ENCODE measurements at places on chromosomes 4 and X.

DNA sequence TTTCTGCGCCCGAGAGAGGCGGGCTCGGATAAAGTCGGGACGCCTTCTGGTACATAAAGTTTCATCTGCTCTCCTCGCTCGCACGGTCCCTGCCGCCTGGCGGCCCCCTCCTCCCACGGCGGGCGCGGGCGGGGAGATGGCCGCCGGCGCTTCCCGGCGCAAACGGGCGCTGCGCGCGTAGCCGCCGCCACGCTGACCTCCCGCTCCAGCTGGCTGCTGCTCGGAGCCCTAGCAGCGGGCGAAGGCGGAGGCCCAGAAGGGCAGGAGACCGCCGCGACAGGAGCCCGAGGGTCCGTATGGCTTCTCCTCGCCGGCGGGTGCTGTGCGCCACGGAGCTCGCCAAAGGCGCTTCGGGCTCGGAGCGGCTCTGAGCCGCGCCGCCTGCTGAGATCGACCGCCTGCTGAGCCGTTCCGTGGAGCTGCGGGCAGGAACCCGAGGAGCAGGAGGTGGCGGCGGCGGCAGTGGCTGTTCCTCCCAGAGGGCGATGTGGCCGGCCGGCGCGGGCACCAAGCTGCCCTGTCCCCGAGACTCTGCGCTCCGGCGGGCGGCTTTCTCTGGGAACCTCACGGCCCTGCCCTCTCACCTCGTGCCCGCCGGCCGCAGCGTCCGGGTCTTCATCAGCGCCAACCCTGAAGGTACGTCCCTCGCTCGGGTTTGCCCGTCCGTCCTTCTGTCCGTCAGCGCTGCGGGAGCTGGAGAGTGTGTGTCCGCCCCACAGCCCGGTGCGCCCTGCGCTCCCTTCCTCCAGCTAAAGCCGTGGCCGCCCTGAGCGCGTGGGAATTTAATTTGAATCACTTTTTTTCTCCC lies at the start of gene NWD2:
Gene NWD2 (plus strand): TSS at position 161 of the 808 bp plus-strand sequence. CDS start 325 bp downstream, at position 486.
- no peak for DNase-seq

- DNase-seq, result no peak
Measured at GRCh38 chr4:20698382-20698781, 1.9 kb upstream of the PACRGL start.

DNA sequence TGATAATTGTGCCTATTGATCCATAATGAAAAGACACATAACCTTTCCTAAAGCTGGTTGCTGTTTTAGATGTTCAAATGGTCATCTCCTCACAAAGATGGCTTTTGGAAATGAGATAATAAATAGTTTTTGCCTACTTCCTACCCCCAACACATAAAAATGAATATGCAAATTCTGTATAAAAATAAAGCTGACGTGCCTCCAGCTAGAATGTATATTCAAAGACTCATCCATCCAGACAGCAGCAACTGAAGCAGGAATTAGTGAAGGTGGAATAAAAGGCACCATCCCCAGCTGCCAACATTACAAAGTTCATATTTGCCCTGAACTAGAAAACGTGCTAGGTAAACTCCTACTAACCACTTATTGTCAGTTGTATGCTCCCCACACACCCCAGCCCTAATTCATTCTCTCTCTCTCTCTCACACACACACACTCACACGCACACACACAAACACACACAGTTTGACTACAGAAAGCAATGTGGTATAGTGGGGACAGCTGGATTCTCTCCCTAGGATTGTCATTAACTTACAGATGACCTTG lies 53.6 kb downstream of the PCDH19 start:
- no peak for DNase-seq

GRCh38 chrX:119694601-119695534 lies 1.9 kb upstream of the SEPTIN6 start:
- DNase-seq, result no peak

- no peak for DNase-seq
Measured at GRCh38 chr4:67580577-67580976, 22.1 kb downstream of the STAP1 start.

DNA sequence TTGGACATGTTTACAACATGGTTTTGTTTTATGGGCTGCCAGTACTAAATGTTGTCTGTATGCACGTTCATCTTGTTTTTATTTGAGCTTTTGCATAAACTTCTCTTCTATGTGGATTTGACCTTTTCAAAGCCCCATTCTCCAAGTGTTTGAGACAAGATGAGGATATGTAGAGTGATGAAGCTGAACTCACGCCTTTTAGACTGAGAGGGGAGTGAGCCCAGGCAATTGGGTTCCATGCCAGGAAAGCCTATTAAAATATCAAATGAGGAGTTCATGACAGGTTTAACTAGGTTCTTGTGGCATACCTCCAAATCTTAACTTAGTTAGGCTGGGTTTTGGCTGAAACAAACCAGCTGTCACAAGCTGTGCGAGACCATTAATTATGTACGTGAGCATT lies 170.4 kb upstream of the LDB2 start:
- DNase-seq, result no peak

DNA sequence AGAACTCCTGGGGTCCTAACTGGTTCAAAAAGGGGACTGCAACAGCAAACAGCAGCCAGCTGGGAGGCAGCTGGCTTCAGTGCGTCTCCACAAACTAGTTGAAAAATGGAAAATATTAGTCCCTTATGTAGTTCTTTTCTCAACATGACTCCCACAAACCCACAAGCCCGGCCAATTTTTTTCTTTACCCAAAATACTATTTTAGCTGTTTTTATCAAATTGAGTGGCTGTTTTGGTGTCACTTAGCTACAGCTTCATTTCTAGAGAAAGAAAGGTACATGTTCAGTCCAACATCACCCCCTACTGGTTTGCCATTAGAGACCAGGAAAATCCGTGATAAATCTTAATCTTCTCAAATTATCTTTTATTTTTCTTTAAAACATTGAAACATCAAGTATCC lies 97.2 kb downstream of the GUCY2F start:
- no peak for DNase-seq

DNA sequence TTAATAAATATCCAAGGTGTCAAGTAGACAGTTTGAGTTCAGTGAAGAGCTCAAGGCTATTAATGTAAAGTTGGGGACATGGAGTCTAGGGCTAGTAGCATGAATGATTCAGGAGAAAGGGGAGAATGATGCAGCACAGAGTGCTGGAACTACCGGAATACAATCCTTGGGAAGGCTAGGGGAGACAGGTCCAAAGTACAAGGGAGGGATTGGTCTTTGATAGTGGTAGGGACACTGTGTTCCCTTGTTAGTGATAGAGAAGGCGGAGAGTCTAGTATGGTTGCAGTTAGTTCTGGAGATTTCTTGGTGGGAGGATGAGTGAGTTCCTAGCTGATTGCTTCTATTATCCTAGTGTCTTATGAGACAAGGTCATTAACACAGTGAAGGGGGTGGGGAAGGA lies 8.7 kb downstream of the GCNA start:
- no peak for DNase-seq

DNA sequence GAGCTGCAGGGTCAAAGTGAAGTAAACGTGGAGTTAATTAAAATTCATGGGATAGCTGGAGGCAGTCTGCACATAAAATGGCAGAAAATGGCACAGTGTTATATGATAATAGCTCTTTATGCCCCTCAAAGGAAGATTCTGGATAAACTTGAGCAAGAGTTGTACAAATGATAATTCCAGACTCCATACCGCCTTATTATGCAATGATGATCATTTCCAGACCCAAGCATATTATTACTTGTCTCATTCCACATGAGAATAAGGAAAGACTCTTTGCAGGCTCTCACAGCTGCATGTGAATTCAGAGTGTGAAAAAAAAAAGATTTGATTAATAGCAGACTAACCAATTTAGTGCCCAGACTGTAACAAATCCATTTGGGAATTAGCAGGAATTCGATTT lies 105.4 kb downstream of the STK32B start:
- DNase-seq, result no peak

GRCh38 chr4:36285784-36286480 lies 4.5 kb downstream of the DTHD1 start:
- DNase-seq, result peak; percentile 18

DNA sequence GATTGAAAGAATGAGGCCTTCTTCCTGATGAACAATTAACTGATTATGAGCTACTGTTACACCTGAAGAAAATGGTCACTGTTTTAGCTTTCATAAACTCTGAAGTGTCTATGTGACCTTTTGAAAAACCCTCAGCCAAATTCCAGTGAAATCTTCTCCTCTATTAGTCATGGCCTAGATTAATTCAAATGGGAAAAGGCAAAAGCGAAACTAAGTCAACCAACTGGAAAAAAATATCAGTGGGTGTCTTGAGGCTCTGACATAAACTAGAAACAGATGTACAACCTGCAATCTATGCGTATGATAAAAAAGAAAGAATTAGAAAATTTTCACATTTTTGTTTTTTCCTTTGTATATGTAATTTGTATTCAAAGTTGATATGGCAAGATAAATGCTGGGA lies 169.4 kb upstream of the BANK1 start:
- DNase-seq, result no peak

DNA sequence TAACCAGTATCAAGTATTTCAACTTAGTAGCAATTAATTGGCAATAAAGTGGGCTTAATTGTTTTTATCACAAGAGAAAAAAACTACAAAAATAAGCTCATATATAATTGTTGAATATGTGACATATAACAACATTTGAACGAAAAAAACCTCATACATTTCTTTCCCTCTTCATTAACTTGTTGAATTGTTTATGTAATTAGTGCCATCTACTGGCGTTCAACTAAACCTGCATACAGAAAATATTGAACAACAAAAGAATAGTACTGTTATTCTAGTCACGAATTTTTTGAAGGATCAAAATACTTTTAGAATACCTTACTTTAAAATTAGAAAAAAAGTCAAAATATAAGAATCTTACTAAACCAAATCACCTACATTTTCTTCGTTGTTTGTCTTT lies 586.5 kb upstream of the FTHL17 start:
- DNase-seq, result no peak

DNA sequence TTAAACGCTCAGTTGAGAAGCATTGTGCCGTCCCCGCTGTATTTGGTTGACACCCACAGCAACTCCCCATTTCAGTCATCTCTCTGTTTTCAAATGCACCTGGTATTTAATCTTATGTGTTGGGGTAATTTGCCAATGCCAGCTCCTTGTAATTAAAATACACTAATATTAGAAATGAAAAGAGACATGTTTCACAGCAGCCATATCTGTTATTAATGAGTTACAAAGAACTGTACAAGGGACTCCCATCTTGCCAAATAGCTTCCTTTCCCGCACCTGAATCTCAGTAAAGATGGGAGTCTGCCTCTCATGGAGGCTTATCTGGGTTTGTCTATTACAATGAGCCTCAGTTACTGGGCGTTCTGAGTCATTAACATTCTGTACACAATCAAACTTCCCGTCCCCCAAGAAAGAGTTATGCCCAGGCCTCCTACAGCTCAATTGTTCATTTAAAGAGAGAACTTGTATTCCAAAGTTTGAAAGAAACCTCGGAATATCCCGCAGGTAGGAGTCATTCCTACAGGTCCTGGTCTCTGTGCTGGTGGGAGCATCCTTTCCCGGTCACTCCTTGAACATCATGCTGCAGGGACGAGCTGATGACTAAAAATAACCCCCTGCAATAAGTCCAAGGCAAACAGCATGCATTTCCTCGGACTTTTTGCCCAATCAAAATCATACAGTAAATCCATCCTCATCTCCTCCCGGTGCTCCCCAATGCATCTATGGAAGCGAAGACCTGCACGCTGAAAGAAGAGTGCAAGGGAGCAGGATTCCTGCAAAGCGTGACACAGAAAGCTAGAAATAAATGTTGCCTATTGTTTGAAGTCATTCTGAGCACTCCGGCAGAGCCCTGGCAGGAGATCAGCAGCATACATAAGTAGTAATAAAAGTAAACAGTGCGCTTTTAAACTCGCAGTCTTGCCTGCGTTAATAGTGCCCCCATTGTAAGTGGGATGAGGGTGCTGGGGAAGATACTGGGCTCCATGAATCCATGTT lies 926 bp downstream of the NDP start:
- DNase-seq, result no peak

DNA sequence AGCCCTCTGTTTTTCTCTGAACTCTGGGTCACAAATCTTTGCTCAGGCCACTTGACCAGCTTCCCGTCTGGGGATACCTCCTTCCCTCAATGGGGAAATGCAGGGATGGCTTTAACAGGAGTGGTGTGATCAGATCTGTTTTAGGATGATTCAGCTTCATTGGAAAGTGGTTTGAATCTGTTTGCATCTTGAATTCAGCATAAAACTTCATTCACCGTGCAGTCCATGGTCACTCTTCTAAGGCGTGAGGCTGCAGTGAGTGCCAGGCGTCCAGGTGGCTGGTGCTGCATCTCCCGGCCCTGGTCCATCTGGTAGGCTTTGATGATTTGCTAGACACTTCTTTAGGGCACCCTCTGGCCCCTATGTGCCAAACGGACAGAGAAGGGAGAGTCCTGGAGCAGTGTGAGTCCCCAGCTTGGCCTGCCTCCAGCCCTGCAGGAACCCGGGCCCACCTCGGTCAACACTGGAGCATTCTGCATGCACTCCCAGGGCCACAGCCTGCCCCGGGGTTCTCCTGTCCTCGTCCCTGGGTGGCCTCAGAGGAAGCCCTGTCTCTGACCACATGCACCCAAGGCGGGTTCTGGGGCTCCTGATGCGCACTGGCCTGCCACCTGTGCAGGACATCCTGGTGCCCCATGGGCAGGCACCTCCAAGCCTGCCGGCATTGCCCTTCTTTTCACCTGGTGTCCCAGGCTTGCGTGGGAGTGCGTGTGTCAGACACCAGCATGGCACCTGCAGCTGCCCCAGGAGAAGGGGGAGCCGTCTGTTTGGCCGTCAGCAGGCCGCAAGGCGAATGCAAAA lies 251.5 kb upstream of the PSAPL1 start:
- DNase-seq, result no peak

GRCh38 chr4:78796526-78796925 lies 20.4 kb downstream of the BMP2K start:
- DNase-seq, result no peak

DNA sequence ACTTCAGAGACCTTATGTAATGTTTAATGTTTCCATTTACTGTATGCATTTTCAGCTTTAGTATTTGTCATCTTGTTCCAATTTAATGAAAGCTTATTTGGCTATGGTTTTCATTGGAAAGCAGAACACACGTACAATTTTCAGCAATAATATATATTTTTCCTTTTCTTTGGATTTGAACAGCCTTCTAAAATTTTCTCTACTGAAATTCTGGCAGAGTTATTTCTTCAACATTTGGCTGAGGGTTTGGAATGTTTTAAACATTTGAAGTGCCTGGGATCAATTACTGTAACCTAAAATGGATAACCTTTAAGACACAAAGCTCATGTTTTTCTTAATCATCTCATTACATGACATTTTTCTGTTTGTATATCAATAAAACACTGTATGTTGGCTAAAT lies 156.9 kb downstream of the TENM3 start:
- DNase-seq, result no peak

DNA sequence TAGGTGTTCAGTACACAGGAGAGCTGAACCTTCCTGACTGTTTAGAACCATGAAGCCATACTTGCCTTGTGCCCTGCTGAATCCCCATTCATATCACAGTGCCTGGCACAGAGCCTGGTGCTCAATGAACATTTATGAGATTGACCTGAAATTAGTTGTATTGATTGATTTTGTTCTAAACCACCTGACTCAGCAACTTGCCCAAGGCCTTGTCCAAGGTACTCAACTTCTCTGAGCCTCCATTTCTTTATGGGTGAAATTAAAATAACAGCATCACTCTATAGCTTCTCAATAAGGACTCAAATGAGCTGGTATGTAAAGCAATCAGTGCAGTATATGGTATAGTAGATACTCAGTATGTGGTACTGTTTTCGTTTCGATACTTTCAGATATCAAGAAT lies 208.1 kb downstream of the SLC39A8 start:
- no peak for DNase-seq
